ENCODE measurements at places on chromosomes 5 and 9.

DNA sequence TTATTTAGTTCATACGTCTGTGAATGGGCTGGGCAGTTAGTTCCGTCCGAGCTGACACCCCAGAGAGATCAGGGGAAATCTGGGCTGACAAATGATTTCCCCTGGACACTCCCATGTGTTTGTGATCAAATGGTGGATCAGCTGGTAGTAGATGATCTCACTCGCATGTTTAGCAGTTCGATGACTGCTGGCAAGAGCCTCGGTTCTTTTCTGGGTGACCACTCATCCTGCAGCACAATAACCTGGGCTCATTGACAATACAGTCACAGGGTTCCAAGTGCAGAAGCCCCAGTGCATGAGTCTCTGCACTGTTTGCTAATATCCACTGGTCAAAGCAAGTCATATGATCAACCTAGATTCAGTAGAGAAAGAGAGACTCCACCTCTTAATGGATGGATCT is 155.9 kb downstream of the NR2F1-AS1 start:
- DNase-seq = no peak

DNA sequence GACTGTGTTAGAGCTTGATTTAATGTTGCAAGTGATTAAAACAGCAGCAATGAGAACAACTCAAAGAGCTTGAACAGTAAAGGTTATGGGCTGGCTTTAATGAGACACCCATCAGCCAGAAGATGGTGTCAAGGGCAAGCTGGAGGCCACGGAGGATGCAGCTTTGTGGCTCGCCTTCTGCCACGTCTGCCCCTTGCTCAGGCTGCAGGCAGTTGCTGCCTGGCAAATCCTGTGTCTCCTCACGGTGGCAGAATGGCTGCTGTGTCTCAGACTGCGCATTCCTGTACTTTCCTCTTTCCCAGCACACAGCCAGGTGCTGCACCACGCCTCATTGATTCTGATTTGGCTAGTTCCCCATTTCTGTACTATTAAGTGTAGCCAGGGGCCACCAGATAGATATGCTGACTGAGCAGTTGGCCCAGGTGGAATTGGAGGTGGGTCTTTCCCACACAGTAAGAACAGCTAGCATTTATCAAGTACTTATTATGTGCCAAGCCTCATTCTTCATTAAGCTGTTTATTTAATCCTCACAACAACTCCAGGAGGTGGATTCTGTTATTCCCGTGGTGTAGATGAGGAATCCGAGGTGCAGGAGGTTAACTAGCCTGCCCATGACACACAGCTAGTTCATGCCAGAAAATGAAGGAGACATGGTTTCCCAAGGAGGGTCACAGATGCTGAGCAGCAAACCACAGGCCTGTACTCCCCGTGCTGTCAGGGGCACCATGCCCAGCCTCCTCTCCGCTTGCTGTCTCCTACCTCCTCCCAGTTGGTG is 3.5 kb downstream of the NXNL2 start:
- no peak for DNase-seq

DNA sequence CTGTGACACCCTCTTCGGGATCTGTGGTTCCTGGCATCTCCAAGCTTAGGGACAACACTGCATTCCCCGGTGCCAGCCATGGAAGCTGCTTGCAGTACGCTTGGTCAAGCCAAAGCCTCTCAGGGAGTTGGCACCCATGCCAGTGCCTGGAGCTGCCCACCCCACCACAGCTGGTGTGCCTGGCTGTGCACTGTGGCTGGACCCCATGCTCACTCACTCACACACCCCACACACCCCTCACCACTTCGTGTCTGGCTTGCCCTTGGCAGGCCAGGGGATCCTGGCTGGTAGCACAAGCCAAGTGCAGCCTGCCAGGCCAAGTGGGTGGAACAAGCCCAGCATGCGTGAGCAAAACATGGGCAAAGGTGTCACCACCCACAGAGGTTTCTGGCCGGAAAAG is 324.5 kb upstream of the PTGER4 start:
- no peak for DNase-seq

- no peak for DNase-seq
Observed at GRCh38 chr5:137264041-137264440, 235.1 kb downstream of the SPOCK1 start.

GRCh38 chr5:139474890-139475791 is 4.3 kb downstream of the SMIM33 start:
- no peak for DNase-seq

- DNase-seq = no peak
Observed at GRCh38 chr5:101278011-101278687, 375.1 kb upstream of the ST8SIA4 start.

- no peak for DNase-seq
Observed at GRCh38 chr5:140964356-140964755, 1.9 kb upstream of the PCDHAC2 start.

GRCh38 chr5:78672154-78672553 is 23.6 kb upstream of the LHFPL2 start:
- DNase-seq = no peak

GRCh38 chr5:145984072-145984471 is 47.7 kb downstream of the SH3RF2 start:
- DNase-seq = no peak

DNA sequence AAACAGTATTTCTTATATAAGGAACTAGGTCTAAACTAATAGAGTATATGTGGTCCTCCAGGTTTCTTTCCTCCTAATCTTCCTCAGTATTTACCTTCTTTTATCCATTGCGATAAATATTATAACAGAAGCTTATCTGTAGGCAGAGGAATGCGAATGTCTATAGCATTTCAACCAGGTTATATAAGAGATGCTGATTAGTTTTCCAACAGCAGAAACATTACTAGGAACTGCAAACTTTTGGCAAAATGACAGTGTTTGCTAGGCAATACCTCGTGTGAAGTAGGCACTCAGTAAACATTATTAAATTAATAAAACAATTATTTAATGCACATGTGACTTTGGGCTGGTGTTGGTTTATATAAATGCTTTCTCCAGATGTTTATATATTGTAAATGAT is 206.5 kb downstream of the GABRB2 start:
- DNase-seq = no peak

- DNase-seq = no peak
Observed at GRCh38 chr9:108900176-108900575, 33.7 kb downstream of the ELP1 start.

- no peak for DNase-seq
Observed at GRCh38 chr9:93657331-93658111, 81.1 kb downstream of the PHF2 start.

DNA sequence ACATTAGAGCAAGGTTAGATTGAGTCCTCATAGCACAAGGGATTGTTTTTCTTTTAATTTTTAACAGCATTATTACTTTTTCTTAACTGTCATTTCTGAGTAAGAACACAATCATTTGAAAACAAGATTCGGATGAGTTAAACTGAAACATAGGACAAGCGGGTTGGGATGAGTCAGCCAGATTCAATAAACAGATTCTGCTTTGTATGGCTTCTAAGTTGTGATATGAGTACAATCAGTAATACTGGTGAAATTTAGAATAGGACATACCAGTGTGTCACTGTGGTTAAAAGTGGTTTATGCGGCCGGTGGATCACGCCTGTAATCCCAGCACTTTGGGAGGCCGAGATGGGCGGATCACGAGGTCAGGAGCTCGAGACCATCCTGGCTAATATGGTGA is 364.3 kb upstream of the CDH10 start:
- DNase-seq = no peak

DNA sequence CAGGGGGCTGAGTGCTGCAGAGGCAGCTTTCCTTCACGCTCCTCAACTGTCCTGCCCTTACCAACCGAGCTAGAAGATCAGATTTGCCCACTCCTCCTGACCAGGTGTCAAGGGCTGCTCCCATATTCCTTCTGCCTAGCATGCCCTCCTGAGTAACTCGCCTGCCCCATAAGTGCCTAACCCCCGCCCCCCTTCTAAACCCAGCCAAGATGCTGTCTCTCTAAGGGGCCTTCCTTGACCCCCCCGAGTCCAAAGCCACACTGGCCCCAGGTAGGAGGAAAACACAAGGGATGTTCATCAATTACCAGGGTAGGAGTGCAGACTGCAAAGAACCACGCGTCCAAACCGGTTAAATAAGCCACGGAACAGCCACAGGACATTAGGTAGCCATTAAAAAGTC is 4.8 kb downstream of the CCDC69 start:
- no peak for DNase-seq

- no peak for DNase-seq
Observed at GRCh38 chr5:31194892-31195555, 1.5 kb downstream of the CDH6 start.

- no peak for DNase-seq
Observed at GRCh38 chr5:52754051-52754450, 33.7 kb upstream of the ITGA1 start.

GRCh38 chr5:126369995-126370731 is 53.0 kb upstream of the GRAMD2B start:
- DNase-seq = no peak

DNA sequence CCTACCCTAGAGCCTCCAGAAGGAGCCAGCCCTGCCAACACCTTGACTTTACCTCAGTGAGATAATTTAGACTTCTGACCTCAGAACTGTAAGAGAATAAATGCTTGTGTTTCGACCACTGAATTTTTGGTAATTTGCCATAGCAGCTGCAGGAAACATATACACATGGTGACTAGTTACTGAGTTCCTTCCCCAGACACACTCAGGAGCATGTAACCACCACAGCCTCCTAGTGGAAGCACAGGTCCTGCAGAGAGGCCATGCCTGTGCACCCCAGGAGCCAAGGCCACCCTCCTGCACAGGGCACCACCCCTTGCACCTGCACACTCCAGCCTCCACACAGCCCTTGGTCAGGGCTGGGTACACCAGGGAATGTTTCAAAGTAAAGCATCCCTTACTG is 7.6 kb upstream of the CAMSAP1 start:
- DNase-seq = no peak

DNA sequence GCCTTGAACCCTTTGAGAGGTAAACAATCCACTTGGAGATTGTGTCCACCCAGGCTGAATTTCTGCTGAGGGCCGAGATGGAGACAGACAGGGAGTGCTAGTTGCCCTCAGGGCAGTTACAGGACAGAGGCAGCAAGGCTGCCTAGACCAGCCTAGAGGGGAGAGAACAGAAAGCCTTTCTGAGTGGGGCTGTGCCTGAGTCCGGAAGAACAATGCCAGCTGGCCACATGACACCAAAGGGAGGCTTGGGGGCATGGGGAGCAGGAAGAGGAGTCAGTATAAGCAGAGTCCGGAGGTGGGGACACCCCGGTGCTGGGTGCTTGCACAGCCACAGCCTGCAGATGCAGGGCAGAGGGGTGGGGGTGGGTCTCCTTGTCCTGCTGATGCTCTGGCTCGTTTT is 145.7 kb downstream of the CFAP90 start:
- no peak for DNase-seq

DNA sequence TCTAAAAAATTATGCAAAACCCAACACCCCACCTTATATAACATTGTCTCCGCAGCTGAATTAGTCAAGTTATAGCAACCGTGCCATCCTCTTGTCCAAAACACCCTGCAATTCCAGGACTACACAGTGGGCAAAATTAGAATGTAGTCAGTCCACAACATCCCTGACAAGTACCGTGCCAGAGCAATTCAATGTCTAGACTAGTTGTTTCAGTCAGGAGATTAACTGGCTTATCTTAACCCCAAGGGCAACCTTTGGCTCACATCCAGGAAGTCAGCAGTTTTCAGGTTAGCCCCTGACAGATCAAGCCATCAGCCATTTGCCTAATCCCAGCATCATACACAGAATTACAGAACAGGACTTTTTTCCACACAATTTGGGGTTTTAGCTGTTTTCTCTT is 240.8 kb upstream of the TMEM161B start:
- DNase-seq = no peak

DNA sequence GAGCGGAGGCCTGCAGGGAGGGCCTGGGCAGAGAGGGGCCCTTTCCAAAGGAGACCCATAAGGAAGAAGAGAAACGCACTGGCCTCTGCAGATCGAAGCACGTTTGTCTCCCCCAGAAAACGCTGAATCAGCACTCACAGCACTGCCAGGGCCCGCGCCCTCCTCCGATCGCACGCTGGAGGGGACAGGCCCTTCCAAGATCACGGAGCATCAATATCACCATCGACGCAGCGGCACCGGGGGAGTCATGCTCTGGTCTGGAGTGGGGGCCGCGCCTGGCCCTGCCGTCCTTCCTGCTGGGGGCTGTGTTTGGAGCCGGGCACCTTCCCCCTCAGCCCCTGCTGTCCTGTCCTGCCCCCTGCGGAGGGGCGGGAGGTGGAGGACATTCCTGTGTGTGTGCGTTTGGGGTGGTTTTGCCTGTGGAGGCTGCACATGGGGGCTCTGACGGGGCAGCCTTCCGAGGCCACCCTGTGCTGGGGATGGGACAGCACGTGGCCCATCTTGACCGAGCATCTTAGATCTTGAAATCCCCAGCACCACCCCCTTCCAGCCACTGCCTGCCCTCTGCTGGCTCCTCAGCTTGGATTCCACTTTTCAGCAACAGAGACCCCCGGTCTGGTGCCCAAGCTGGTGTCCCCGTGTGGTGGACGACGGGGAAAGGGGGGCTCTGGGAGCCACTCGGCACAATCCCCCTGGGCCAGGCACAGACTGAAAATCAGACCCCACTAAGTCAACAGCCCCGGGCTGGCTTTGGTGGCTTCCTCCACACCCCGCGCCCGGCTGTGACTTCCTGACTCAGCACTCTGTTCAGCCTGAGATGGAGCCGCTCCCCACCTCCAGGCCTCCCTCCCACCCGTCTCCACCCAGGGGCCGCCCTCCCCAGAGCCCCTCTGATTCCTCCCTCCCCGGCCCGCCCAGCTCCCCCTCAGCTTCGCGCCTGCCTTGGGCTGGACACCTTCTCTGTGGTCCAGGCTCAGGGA is 8.3 kb downstream of the TMEM250 start:
- DNase-seq = no peak

DNA sequence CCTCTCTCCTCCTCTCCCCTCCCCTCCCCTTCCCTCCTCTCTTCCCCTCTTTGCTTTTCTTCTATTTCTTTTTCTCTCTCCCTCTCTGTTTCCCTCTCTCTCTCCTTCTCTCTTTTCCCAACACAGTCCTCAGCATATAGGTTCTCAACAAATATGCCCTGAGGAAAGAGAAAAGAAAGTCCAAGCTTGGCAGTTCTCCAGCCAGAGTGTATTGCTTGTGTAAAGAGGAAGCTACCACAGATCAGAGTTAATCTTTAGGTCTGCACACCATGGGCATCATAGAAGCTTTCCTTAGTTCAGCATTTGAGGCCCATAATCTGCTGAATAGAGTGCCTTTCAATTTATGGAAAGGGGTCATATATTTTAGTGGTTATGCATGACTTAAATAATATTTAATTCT is 382.8 kb upstream of the WWC1 start:
- DNase-seq = no peak

DNA sequence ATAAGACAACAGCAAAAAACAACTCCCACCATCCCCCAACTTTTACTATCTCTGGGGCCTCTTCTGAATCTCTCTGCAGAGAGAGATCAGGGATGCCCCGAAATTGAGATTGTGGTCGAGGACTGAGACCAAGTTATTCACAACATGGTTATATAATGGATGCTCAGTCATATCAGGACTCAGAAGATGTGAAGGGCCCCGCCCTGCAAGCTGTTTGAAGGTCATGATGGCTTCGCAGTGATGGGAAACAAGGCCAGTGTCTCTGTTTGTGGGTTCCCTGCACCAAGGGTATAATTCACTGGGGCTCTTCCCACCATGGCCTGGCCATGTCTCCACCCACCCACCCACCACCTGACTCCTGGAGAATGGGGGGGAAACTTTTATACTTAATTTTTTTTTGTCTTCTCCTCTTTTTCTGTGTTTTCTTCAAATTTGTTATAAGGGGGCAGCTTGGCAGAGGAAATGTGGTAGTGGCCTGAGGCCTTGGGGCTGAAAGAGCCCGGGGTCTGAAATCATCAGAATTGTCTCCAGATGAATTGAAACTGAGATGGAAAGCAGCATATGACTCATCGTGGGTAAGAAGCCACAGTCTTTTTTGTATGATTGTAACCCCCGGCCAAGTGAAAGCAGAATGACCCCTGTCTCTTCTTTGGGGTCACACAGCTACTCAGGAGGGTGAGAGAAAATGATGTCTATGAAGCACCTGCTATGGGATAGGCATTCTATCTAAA is 15.0 kb upstream of the TEX48 start:
- DNase-seq = no peak

Measured in omental fat pad (tissue), 4 donors.